ENCODE measurements at places on chromosomes 7 and 10.

DNA sequence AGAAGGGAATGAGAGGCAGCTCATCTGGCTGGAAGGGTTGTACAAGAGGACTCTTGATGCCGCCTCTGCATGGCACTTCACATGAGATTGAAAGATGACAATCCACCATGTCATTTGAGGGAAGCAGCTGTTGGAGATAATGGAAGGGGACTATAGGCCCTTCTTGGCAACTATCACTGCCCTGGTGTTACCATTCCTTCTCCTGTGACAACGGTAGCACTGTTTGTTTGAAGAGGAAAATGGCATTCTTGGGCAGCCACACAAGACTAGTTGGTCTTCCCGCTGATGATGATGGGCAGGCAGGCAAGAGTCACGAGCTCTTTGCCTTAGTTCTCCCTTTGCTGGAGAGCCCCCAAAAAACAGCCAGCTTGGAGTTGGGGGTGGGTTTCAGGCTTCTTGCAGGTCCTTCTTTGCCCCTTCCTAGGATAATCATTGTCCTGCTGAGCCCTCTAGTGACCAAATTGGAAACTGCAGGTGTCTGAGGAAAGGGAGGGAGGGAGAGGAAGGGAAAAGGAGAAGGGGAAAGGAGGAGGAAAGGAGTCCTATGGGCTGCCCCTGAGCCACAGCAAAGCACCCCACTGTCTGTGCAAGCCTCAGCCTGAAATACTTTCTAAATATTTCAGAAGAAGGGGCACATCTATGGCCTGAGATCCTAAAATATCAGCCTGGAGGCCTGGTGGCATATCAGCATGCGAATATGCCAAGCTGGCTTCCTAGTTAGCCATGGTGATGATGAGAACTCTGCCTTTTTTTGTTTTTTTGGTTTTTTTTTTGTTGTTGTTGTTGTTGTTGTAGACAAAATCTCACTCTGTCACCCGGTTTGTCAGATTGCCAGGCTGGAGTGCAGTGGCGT is 165.6 kb upstream of the KMT2E start:
- peak; percentile 55 for DNase-seq

DNA sequence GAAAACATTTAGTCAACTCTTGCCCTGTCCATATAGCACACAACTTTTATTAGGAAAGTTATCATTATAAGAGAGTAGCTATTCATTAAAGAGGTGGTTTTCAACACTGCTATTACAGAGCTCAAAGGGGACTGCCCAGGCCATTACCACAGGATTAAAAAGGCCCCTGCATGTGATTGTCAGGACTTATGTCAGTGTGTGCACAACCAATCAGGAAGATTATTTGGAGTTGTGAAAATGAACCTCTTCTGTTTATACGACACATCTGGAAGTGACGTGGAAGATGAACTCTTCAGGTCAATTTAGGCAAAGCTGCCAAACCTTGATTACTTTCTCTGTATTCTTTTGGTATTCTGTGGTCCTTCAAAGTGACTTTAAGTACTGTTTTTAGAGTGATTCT is 14.7 kb downstream of the CCNY start:
- no peak for DNase-seq

GRCh38 chr10:124394583-124394982 is 24.1 kb downstream of the OAT start:
- DNase-seq = no peak

- DNase-seq = no peak
These were observed 32.9 kb upstream of the JCAD start for GRCh38 chr10:30092151-30092790.

- DNase-seq = no peak
These were observed 48.5 kb upstream of the KCNMA1 start for GRCh38 chr10:77686096-77686495.

DNA sequence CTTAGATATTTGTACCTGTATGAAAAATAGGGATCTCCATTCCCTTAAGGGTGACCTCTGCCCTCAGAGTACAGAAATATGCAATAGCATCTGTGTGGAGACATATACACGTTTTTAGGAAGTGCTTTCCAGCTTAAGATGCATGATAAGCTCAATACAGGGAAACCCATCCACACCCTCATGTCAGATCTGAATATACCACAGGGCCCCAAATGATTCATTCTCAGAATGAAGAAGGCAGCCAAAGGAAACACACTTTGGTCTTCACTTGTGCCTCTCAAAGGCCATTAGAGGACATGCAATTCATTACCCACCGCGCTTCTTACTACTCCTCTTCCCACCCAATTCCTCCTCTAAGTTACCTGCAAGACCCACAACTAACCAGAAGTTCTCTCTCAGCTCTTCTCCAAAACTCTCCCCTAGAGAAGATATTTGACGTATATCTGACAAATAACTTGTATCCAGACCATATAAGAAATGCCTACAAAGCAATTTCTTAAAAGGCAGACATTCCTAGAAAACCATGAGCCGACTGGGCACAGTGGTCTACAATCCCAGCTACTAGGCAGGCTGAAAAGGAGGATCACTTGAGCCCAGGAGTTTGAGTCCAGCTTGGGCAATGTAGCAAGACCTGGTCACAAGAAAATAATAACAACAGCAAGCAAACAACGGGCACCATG is 103.0 kb downstream of the OAT start:
- no peak for DNase-seq

- no peak for DNase-seq
These were observed 24.2 kb downstream of the ITGB8 start for GRCh38 chr7:20354610-20355528.

GRCh38 chr10:98254234-98254974 is 13.6 kb downstream of the LOXL4 start:
- DNase-seq = no peak

GRCh38 chr10:72502581-72502980 is 123.3 kb downstream of the MICU1 start:
- DNase-seq = no peak

DNA sequence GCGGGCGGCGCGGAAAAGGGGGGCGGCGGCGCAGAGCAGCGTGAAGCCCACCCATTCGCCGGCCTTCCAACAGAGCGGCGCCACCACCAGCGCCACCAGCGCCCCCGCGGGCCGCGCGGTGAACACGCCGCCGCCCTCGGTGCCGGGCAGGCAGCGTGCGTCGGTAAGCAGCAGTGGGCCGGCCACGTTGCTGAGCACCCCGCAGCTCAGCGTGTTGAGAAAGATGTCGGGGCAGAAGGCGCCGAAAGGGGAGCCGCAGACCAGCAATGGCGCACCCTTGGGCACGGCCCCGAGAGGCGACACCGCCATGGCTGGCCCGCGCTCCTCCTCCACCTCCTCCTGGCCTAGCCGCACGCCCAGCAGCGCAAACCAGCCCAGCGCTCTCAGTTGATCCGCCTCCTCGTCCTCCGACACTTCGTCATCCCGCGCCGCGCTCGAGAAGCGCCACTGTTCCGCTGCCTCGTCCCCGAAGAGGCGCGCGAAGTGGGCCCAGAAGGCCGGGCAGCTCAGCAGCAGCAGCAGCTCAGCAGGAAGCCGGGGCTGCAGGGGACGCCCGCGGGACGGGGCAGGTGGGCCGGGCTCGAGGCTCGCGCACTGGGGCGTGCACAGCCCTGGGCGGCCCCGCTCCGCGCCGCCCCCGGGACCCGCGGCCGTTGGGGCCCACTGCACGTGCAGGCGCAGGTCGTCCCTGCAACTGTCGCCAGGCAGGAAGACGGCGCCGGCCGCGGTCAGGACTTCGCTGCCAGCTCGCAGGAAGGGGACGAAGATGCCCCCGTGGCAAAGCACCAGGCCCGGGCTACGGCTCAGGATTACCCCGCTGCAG is 623 bp downstream of the TYSND1 start:
- peak; percentile 79 for DNase-seq

GRCh38 chr7:112260911-112261310 is 54.4 kb downstream of the ZNF277 start:
- no peak for DNase-seq

DNA sequence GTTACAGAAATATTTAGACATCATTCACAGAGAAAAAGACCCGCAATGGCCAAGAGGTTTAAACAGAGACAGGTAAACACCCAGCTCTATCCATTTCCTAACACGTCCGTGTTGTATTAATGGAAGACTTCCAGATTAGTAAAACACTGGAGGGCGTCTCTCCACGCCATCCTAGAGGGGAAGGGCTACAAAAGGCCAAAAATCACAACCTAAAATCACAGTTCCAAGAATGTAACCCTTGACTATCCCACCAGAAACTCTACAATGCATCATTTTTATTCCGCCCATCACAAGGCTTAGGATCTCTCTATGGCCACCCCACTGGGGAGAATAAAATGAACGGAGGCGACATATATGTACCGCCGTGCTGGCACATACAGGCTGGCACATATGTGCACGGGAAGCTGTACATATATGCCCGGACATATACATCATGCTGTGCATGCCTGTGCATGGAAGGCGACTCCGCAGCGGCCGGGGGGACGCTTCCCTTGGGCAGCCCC is 734 bp downstream of the PCLO start:
- DNase-seq = no peak

DNA sequence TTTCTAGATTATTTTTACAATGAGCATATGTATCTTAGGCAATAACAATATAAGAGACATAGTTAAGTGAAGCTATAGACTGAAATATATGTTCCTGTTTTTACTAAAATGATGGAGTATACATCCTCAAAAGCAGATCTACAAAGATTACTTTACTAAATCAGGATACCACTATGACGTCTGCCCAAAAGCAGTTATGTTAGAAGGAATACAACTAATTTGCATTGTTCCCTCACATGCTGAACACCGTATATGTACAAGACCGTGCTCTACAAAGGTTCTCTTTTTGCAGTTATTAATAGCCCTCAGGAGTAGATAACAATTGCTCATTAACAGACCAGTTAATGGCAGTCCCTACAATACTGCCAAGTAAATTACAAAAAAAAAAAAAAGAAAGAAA is 137.5 kb downstream of the CD36 start:
- DNase-seq = no peak

DNA sequence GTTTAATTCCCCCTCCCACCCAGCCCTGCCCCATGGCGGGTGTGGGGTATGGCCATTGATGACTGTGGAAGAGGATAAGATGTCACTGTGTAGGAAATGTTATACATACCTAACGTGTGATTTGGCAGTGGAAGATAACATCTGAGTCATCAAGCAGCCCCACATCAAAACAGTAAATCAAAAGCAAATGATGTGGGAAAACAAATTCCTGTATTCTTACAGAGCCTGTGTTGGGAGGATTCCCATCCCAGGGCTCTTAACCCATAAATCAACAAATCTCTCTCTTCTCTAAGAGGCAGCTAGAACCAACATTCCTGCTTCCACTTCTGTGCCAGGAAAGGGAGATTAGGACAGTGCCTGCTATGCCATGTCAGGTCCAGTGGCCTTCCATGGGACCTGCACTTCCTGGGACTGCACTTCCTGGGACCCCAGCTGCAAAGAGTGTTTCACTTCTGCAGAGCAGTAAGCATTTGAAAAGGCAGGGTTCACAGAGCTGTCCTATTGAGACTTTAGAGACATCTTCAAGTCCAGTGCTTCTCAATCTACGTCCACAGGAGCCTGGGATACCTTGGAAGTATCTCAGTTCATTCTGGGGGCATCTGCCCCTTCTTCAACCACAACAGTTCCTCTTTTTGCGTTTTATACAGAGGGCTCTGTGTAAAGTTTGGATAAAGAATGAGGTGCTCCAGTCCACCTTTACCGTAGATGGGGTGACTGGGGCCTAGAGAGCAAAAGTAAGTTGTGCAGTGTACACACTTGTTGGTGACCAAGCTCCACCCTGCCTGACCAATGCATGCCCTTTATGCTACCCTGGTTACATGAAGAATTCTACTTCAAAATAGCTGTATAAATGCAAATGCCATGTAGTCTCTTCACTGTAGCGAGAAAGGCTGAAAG is 45.7 kb downstream of the ATXN7L1 start:
- DNase-seq = no peak

DNA sequence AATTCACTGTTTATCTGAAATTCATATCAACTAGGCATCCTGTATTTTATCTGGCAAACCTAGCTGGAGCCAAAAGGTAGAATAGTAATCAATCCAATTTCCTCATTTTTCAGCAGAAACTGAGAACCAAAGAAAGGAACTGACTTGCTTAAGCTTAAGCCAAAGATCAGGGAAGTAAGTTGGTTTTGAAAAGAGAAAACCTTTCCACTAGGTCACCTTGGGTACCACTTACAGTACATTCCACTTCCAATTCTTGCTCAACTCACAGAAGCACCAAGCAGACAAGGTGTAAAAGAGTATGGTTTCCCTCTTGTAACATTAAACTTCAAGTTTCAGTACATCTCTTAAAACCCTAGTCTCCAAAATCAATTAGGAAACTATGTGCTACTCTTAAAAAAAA is 79.6 kb downstream of the ZFAND4 start:
- DNase-seq = no peak

- no peak for DNase-seq
These were observed 512.5 kb downstream of the REEP3 start for GRCh38 chr10:64033711-64034110.

DNA sequence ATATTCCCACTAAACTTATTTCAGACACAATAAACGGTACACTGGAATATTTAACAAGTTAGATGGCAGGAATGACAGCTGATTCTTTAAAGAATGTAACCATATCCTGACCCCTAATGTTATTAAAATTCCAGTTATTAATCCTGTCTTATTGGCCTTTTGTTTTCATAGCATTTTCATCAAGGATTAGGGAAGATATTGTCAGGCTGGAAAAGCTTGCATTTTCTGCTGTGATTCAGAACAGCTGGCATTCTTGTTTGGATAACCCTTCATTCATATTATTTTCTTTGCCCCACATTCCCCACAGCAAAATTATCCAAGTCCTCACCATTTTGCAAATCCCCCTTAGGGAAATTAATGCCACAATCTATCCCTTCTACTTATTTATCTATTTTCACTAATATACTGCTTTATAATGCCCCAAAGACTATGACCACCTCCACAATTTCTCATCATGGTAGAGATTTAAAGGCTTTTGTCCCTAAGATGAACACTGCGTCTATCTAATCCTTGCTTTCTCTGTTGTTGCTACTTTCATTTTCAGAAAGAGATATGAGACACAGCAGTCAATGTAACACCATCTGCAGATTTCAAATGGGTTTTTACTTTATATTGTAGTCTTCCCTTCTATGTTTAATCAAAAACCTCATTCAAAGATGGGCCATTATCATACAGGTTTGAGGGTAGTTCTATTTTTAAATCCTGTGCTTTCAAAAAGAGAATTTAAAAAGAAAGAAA is 475.1 kb downstream of the PARD3 start:
- DNase-seq = no peak

DNA sequence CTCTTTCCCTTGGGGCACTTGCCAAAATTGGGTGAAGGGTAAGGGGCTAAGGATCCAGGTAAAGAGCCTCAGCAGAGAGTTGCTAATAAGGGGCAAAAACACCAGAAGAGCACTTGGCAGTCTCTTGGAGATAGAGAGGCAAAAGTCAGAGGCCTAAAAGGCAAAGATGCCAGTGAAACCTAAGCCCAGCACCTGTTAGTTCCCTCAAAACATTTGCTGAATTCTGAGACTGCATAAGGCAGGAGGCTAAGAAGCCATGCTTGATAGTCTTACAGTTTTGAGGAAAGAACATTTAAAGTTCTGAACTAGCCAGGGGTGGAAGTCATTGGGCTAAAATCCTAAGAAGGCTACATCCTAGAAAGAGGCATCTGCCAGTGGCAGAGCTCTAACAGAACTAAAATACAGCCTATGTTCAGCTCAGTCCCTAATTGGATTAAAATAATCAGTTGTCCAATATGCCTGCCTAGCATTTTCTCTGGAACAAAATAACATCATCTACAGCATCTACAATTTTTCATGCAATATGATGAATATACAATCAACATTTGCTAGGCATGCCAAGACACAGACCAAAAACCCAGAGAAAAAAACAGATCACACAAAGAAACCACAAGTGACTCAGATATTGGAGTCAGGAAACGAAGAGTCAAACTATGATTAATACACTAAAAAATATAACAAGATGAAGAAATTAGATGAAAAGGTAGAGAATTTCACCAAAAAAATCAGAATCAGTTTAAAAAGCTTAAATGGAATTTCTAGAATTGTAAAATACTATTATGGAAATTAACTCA is 7.7 kb downstream of the HTR7 start:
- DNase-seq = no peak

All from GM10248 (cell line).